Astrocyte of the cerebellum (primary cell): ENCODE measurements at places on chromosomes 7 and 10.

DNA sequence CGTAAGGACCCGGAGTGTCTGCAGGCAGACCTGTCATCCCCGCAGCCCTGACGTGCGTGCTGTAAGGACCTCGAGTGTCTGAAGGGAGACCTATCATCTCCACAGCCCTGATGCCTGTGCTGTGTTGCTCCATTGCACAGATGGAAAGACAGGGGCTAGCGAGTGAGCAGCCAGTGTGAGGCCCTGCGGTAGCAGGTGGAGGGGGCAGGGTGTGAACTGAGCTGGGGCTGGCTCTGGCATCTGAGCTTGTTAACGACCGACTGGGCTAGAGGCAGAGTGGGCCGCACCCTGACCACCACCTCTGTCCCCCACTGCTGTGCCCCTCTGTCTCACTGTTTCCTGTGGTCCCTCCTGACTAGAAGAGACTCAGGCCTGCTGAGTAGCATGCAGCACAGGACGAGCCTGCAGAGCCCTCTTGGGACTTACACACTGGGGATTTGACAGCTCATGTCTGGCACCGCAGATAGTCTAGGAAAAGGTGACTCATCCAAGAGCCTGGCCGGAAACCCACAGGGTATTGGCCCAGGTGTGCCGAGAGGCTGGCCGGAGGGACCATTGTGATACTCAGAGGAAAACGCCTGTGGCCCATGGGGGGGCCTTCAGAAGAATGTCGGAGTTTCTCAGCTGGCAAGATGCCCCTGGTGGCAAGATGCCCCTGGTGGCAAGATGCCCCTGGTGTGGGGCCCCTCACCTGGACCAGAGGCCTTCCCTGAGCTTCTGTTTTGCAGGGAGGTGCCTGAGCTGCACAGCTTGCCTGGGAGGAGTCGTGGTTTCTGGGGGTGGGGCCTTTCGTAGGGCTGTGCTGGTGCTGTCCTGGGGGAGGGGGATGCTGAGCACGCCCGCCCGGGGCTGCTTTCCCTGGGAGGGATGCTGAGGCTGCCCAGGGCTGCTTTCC lies 34.3 kb downstream of the INPP5A start:
- peak; percentile 50 for DNase-seq

- no peak for DNase-seq
These were observed 6.8 kb upstream of the MACC1 start for GRCh38 chr7:20224025-20224424.

GRCh38 chr10:21487416-21488180 lies 37.9 kb downstream of the SKIDA1 start:
- DNase-seq: no peak

GRCh38 chr7:115662676-115663075 lies 367.9 kb downstream of the TFEC start:
- DNase-seq: no peak

GRCh38 chr10:76719006-76719405 lies 918.6 kb downstream of the KCNMA1 start:
- no peak for DNase-seq

- no peak for DNase-seq
These were observed 77.0 kb upstream of the GNA12 start for GRCh38 chr7:2920956-2921652.

GRCh38 chr10:63416376-63416775 lies 49.4 kb downstream of the JMJD1C start:
- DNase-seq: peak; percentile 22

- DNase-seq: no peak
These were observed 226.5 kb upstream of the HPS1 start for GRCh38 chr10:98673171-98673782.

DNA sequence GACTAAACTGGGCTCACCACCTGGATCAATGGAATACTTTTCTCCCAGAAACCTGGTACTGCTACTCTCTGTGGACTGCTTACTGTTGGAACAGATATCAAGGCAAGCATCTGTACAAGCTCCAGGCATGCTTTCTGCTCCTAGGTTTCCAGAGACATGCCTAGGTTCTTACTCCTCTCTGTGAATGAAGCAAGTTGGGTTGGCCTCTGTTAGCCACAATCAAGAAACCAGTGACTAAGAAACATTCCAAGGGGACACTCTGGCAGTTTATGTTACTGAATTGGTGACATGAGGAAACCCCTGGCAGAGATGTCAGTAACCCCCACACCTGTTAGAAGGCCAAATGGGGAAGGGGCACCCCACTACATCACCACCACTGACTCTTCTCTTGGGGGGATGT lies 121.9 kb downstream of the GFRA1 start:
- no peak for DNase-seq

DNA sequence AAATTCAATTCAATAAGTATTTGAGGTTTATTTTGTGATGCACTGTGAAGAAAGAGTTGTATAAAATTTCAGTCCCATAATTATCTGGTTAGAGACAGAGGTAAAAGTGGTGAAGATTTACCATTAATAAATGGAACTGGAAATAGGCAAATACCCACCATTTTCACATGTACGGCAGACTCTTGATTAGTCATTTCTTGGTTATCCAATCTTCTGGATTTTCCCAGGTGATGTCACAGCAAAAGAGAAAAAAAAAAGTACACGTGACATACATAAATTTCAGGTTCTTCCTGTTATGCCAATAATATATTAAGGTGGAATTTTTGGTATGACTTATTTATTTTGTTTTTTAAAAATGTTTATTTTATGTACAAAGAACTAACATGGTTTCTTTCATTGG lies 26.8 kb downstream of the NT5C3A start:
- no peak for DNase-seq

DNA sequence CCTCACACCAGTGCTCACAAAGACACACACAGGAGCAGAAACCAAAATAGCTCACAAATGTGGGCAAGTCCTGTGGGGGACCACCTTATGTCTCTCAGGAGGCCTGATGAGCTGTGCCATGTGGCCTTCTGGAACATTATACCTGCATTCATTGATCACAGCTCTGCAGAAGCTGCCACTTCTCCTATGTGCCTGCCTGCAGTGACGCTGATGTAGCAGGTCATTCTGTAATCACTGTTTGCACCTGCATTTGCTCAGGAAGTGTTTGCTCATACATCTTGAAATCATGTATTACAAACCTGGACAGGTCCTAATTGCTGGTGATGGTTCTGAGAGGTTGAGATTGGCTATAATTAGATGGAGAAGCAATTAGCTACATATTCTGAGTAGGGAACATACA lies 310.2 kb downstream of the AUTS2 start:
- no peak for DNase-seq

GRCh38 chr10:29611781-29612381 lies 22.9 kb downstream of the SVIL start:
- DNase-seq: no peak

DNA sequence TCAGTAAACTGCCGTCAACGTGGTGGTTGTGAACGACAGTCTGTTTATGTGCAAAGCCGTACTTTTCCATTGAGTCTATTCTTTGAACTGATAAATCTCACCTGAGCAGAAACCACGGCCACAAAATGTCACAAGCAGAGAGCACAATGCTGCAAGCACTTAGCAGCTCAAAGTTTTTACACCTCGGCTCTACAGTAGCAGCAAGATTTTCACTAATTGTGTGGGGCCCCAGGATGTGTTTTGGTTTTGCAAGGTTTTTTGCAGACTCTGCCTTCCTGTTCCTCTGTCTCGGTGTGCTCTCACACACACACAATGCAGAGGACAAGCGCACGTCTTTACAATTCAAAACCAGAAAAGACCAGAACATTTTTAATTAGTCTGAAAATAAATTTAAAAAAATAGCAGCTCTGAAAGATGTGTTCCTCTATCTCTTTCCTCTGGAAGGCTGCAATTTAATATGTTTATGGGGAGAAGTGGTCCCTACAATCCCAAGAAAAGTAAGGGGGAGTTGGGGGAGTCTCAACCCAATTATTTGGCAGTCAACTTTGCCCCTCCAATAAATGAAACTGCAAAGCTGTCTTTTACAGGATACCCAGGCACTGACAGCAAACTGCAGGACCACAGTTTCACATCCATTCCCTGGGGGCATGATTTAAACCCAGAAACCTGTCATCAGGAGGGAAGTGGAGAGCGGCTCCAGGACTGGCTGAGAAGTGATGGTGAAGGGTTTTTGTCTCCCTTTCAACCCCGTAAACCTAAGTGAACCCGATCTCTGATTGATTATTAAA lies 73.8 kb upstream of the SFMBT2 start:
- DNase-seq: no peak

DNA sequence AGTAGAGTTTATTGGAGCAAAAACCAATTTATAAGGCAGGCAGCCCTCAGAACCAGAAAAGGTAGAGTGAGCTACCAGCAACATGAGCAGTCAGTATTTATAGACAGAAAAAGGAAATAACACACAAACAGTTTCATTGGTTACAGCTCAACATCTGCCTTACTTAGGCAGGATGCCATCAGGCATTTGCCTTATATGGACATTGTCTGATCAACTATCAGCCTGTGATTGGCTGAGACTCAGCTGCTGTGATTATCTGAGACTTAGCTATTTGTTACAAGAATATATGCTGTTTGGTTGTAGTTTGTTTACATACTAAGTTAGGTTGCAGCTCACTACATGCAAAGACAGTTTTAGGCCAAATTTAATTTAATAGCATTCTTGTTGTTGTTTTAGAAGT lies 60.4 kb upstream of the CDK1 start:
- DNase-seq: no peak

- no peak for DNase-seq
These were observed 59.1 kb downstream of the ARID5B start for GRCh38 chr10:61960396-61961120.

DNA sequence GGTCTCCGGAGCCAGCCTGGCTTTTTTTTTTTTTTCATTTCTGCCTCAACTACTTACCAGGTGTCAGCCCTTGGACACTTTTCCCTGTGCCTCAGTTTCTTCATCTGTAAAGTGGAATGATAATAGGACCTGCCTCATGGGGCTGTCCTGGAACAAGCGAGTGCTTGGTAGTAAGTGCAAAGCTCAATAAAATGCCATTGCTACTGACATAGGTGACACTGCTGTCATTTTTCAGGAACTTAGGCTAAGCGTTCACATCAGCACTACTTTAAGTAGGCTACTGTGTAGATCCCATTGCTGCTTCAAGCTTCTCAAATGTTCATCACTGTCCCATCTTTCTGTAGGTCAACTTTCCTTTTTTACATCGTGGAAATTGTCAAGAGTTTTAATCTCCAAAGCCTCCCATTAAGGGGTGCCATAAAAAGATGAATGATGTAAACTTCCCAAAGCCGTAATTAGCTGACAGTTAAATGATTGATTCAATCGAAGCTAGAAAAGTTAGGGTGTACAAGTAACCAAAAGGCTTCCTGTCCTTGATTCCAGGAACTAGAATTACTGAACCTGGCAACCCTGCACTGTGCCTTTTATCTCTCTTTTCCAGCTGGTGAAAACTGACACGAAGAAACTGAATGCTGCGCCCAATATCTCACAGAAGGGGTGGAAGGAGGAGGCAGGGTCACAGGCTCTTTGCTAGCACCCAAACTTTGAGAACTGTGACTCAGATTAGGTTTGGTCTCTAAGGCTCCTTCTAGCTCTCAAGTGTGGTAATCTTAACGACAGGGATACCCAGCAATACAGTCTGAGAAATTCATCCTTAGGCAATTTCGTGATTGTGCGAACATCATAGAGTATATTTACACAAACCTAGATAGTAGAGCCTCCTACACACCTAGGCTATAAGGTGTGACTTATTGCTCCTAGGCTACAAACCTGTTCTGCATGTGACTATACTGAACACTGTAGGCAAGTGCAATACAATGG lies 861 bp upstream of the USP6NL start:
- no peak for DNase-seq

GRCh38 chr7:54560723-54561122 lies 18.5 kb downstream of the VSTM2A start:
- DNase-seq: no peak
